ENCODE measurements at places on chromosomes 4 and X. TPM values are rescaled to one million over a fixed set of nuclear protein-coding genes. Genes with fewer than 3 reads are reported as not detected.
A peak's percentile ranks its signal among the peaks of the same experiment; 100 is the strongest.

DNA sequence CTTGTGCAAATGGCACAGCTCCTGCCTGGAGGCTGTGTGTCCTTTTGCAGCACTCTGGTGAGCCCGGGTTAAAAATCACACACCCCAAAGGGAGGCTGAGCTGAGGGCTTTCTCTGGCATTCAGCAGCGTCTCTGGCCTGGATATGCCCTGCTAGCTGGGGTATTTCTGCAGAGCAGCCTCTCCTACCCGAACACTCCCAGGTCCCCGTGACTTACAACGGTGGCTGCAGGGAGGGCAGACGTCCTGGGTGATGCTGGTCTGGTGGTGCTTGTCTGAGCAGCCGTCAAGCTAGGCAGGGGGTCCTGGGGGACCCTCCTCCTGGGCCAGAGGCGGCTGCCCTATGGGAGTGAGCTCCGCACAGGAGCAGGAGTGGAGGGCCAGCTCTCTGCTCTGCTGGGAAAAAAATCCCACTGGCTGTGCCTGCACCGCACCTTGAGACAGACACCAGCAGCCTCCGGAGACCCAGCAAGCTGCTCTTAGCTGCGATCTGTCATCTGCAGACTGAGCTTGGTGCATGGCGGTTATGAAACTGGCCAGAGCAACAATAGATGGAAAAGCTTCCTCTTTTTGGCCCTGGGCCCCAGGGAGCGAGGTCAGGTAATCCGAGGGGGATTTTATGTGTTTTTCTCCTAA, 41.3 kb upstream of the ASMTL start:
- H3K27ac ChIP-seq: no peak overlapping the region
- no peaks in the 10 kb centered on the region for H3K36me3 ChIP-seq
- no peaks in the 10 kb centered on the region for H3K4me1 ChIP-seq
- no peak for DNase-seq
- no peaks in the 10 kb centered on the region for H3K27me3 ChIP-seq
- H3K4me3 ChIP-seq: no peak overlapping the region

DNA sequence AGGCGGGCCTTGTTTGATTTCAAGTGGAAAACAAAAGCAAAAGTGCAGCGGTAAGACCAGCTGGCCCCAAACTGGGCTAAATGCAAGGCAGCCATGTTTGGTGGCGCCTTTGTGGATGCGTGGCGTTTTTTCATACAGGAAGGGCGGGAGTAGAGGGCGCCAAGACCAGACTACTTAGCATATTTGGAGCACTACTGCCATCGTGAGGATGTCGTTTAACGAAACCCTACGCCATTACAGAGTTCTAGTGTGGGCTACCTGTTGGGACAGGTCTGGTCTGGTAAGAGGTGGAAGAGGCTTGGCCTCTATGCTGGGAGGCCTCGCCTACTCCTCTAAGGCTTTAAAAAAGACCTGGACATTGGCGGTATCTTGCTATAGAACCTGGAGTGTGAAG, 230.7 kb upstream of the STK26 start:
- no peak for DNase-seq
- no peak overlapping the region for H3K27ac ChIP-seq
- no peaks in the 10 kb centered on the region for H3K4me1 ChIP-seq

GRCh38 chrX:136322064-136322463, 21.3 kb downstream of the ADGRG4 start:
- H3K27ac ChIP-seq: no peak overlapping the region
- no peaks in the 10 kb centered on the region for H3K4me1 ChIP-seq
- DNase-seq: no peak
- no peaks in the 10 kb centered on the region for H3K36me3 ChIP-seq
- H3K27me3 ChIP-seq: no peaks in the 10 kb centered on the region
- H3K4me3 ChIP-seq: no peak overlapping the region

- no peak overlapping the region for H3K27ac ChIP-seq
- no peaks in the 10 kb centered on the region for H3K4me1 ChIP-seq
- peaks cover 72% of the 10 kb centered on the region for H3K27me3 ChIP-seq
- H3K36me3 ChIP-seq: no peaks in the 10 kb centered on the region
- DNase-seq: no peak
- no peak overlapping the region for H3K4me3 ChIP-seq
These were observed 2.0 kb downstream of the PDZD4 start for GRCh38 chrX:153828308-153828707.

DNA sequence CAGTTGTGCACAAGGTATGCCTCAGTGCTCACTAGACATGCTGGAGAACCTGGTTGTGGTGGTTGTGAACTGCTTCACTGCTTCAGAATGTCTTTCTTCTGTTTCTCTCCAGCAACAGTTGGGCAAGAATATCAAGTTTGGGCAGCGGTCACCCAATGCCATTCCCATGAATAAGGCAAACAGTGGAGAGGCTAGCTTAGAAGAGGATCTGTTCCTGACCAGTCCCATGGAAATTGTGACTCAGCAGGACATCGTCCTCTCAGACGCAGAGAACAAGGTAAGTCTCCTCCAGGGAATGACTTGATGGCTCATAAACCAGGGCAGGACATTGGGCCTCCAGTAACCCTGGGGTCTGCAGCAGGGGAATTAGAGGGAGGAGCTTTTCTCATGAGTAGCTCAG, 79.9 kb downstream of the AASDH start:
- DNase-seq: no peak
- no peak overlapping the region for H3K4me3 ChIP-seq
- H3K36me3 ChIP-seq: peaks cover 9% of the 10 kb centered on the region
- no peaks in the 10 kb centered on the region for H3K27me3 ChIP-seq
- H3K4me1 ChIP-seq: peaks cover 3% of the 10 kb centered on the region
- H3K27ac ChIP-seq: no peak overlapping the region

- DNase-seq: peak; percentile 87
- H3K27ac ChIP-seq: no peak overlapping the region
- H3K4me3 ChIP-seq: no peak overlapping the region
- H3K27me3 ChIP-seq: peaks cover 30% of the 10 kb centered on the region
- peaks cover 15% of the 10 kb centered on the region for H3K4me1 ChIP-seq
- no peaks in the 10 kb centered on the region for H3K36me3 ChIP-seq
These were observed 115.0 kb downstream of the SMIM20 start for GRCh38 chr4:26028793-26029567.

- H3K27me3 ChIP-seq: no peaks in the 10 kb centered on the region
- no peak for DNase-seq
- H3K4me3 ChIP-seq: no peak overlapping the region
- H3K4me1 ChIP-seq: peaks cover 5% of the 10 kb centered on the region
- no peak overlapping the region for H3K27ac ChIP-seq
These were observed 9.0 kb downstream of the CTBP1 start for GRCh38 chr4:1239950-1240307.

GRCh38 chr4:32117693-32118092, 1397.5 kb downstream of the PCDH7 start:
- no peak overlapping the region for H3K4me3 ChIP-seq
- no peak overlapping the region for H3K27ac ChIP-seq
- H3K27me3 ChIP-seq: no peaks in the 10 kb centered on the region

- DNase-seq: no peak
- H3K36me3 ChIP-seq: no peaks in the 10 kb centered on the region
- peaks cover 7% of the 10 kb centered on the region for H3K4me1 ChIP-seq
- no peak overlapping the region for H3K4me3 ChIP-seq
- H3K27me3 ChIP-seq: peaks cover 10% of the 10 kb centered on the region
- peak overlapping the region; percentile 92 for H3K27ac ChIP-seq
These were observed 127.9 kb downstream of the CHRDL1 start for GRCh38 chrX:110667706-110668105.

GRCh38 chrX:28058901-28059300, 77.7 kb upstream of the DCAF8L1 start:
- DNase-seq: peak; percentile 43
- H3K4me1 ChIP-seq: peaks cover 23% of the 10 kb centered on the region
- H3K27ac ChIP-seq: peak overlapping the region; percentile 3
- H3K27me3 ChIP-seq: no peaks in the 10 kb centered on the region

- no peaks in the 10 kb centered on the region for H3K27me3 ChIP-seq
- no peak for DNase-seq
- H3K4me1 ChIP-seq: peaks cover 11% of the 10 kb centered on the region
- no peak overlapping the region for H3K27ac ChIP-seq
- no peaks in the 10 kb centered on the region for H3K36me3 ChIP-seq
These were observed 664.2 kb downstream of the ADGRL3 start for GRCh38 chr4:61864286-61864685.

DNA sequence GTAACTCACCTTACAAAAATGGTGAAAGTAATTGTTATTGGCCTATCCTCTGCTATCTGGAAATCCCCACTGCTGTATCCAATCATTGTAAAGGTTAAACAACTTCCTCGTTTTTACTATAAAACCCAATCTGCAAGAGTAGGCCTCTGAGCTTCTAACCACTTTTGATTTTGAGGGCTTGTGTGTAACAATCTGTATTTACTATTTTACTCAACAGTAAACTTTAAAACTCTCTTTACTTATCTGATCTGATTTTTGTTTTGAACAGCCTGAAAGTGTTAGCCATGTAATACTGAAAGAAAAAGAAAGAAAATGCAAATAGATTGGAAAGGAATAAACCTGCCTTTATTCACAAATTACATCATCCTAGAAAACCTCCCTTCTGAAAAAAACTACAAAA, 63.1 kb downstream of the SLC10A7 start:
- no peak overlapping the region for H3K27ac ChIP-seq
- H3K27me3 ChIP-seq: no peaks in the 10 kb centered on the region
- H3K36me3 ChIP-seq: no peaks in the 10 kb centered on the region
- no peaks in the 10 kb centered on the region for H3K4me1 ChIP-seq
- no peak for DNase-seq
- no peak overlapping the region for H3K4me3 ChIP-seq

- H3K4me3 ChIP-seq: no peak overlapping the region
- H3K27me3 ChIP-seq: peaks cover 21% of the 10 kb centered on the region
These were observed 16.1 kb downstream of the BEND4 start for GRCh38 chr4:42136371-42136770.

GRCh38 chr4:38454284-38454683, 209.7 kb upstream of the KLF3 start:
- DNase-seq: no peak
- H3K27me3 ChIP-seq: no peaks in the 10 kb centered on the region
- H3K27ac ChIP-seq: no peak overlapping the region
- H3K4me3 ChIP-seq: no peak overlapping the region
- no peaks in the 10 kb centered on the region for H3K36me3 ChIP-seq

- peaks cover 5% of the 10 kb centered on the region for H3K27me3 ChIP-seq
- H3K27ac ChIP-seq: no peak overlapping the region
- H3K4me1 ChIP-seq: no peaks in the 10 kb centered on the region
These were observed 105.2 kb upstream of the NALF2 start for GRCh38 chrX:69398881-69399280.

- H3K27me3 ChIP-seq: peaks cover 18% of the 10 kb centered on the region
- no peak overlapping the region for H3K27ac ChIP-seq
- no peaks in the 10 kb centered on the region for H3K4me1 ChIP-seq
- DNase-seq: no peak
- H3K36me3 ChIP-seq: no peaks in the 10 kb centered on the region
These were observed 56.2 kb downstream of the COX7B2 start for GRCh38 chr4:46852800-46853199.

- no peaks in the 10 kb centered on the region for H3K27me3 ChIP-seq
- no peak for DNase-seq
- H3K4me3 ChIP-seq: no peak overlapping the region
These were observed 32.3 kb upstream of the ZFX start for GRCh38 chrX:24117258-24117657.

RAI2 gene
- total RNA-seq: 1.8 TPM

GRK4 gene
- 18.3 TPM for total RNA-seq

SSX5 gene
- not detected for total RNA-seq

HERC6 gene
- total RNA-seq: 21.1 TPM

MED12 gene
- 80.8 TPM for total RNA-seq

RAB40A gene
- 0.78 TPM for total RNA-seq

SYN1 gene
- 3.7 TPM for total RNA-seq

VAMP7 gene
- 20.5 TPM for total RNA-seq

HSFX3 gene
- not detected for total RNA-seq

Measured in mesothelial cell of epicardium (in vitro differentiated cells).